NCI-H1436 treated with DMSO at 0.1 percent for 48 hours (cell line): ENCODE measurements at places on chromosomes 1 and 21.

- no peak for DNase-seq
Measured at GRCh38 chr1:171251952-171252300, 3.6 kb downstream of the FMO1 start.

- DNase-seq = no peak
Measured at GRCh38 chr1:13775916-13776315, 75.9 kb downstream of the PRDM2 start.

DNA sequence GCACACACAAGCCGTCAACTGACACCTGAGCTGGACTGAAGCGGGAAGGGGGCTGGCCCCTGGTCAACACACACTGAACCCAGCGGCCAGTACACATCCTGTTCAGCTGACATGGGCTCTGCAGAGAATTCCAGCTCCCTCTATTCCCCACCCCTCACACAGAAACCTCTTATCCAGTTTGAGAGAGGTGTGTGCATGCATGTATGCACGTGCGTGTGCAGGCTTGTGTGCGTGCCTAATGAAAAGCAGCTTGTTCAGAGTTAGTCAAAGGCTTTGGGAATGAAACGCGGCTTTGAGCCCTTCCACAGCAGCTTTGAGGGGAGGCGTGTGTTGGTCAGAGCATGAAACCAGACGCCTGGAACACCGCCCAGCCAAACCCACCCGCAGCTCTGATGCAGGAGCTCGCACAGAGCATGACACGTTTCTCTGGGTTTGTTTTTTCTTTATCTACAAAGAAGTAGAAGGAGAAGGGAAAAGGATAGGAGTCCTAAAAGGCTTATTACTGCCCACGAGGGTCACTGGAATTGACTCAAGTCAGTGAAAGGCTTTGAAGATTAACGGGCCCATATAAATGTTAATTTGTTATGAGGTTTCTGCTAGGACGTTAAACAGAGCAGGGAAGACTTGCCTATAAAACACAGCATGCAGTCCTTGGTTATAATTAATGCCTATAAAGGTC lies 184.2 kb downstream of the ETS2 start:
- DNase-seq = no peak

GRCh38 chr1:27349784-27350662 lies 8.2 kb downstream of the SYTL1 start:
- no peak for DNase-seq
